ENCODE measurements at places on chromosomes 12 and 14.
A peak's percentile ranks its signal among the peaks of the same experiment; 100 is the strongest.

DNA sequence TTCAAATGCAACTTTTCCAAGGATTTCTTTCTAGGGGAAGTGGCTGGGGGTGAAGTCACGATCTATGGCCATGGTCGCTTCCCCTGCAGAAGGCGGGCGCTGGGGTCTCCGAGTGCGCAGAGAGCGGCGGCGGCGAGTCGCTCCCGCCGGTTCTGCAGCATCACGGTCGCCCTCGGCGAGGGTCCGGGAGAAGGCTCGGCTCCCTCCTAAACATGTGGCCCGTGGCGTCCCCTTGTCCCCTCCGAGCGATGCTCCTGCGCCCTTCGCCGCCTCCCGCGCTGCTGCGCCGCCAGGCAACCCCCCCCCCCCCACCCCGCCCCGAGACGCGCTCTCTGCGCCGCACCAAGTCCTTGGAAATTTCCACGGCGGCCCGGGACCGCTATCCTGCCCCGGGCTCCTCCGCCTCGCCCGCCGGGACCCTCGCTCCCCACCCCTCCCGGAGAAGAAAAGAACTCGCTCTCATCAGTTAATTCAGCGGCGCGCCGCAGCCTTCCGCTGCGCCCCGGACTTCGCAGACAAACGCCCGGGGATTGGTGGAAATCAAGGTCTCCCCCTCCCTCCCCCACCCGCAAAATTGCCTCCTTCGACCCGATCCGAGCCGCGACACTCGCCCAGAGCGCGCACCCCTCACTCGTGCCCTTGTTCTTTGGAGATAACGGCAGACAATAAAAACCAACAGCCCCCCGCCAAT lies at the start of gene ST8SIA1:
TSS of gene ST8SIA1 (minus strand) at position 298 of the 691 bp plus-strand sequence. CDS start 475 bp downstream, outside the sequence.
- peaks cover 51% of the 10 kb centered on the region for H3K4me1 ChIP-seq
- H3K4me3 ChIP-seq, result peak within 1 kb of the TSS; percentile 99
- peaks cover 16% of the 10 kb centered on the region for H3K36me3 ChIP-seq
- peaks cover 15% of the 10 kb centered on the region for H3K27me3 ChIP-seq
- DNase-seq, result peak; percentile 50

DNA sequence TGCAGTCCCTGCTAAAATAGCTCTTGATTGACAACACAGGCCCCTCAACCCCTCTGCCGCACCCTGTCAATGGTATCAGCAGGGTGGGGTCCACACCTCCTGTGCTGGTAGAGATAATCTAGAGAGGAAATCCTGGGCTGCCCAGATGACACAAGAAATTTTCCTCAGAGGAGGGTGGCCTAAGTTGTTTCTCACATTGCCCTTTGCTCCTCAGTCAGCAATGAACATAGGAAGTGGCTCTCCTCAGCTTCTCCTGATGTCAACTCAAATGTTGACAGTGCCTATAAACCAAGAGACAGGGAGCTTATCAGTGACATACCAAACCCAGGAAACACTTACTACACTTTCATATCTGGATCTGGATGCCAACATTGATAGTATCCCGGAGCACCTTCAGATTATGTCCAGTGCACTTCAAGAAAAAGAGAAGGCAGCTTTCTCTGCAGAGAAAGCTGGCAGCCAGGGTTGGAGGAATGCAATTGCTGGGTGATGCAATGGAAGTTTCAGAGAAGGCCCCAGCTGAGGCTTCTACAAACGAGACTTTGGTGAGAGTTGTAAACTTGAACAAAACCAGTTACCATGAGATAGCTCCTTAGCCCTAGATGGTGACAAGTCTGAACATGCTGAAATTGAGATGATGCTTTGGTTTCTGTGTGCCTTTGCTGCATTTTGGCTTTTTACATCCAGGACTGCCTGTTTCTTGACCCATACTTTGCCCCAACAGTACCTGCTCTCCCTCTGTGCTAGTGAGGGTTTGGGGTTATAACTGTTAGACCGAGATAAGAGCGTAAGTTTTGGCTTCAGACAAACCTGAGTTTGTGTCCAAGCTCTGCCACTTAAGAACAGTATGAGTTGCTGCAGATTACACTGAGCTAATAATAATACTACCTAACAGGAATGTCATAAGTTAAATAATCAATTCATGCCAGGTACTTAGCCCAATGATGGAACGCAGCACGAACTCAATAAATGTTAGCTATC lies 183.5 kb downstream of the NUAK1 start:
- no peaks in the 10 kb centered on the region for H3K36me3 ChIP-seq
- no peak for DNase-seq
- H3K27me3 ChIP-seq, result peaks cover 16% of the 10 kb centered on the region
- no peak overlapping the region for H3K4me3 ChIP-seq

DNA sequence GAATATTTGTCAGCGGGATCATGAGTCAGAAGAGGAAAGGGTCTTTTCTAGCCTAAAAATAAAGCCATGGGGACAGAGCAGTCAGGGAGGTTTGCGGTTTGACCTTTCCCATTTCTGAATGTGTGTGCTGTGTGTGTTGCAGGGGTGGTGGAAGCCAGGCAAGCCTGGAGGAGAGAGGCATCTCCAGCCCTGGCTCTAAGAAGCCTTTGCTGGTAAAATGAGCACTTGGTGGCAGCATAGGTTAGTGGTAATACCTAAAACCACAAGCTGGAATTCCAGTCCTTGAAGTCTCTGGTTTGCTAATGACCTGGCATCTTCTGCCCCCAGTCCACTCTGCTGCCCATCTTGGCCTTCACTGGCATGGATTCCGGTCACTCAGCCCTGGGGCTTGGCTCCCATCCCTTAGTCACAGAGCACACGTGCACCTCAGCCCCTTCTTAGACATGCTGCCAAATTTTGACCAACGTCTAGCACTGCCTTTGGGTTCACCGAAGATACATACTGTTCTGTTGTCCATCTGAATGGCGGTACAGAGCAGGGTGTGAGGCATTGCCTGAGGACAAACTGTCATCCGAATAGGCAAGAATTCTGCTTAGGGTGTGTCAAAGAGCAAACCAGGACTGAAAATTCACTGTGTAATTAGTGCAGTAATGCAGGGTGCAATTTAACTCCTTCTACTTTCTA lies 52.7 kb downstream of the KCNA5 start:
- H3K4me1 ChIP-seq, result no peaks in the 10 kb centered on the region
- peaks cover 68% of the 10 kb centered on the region for H3K27me3 ChIP-seq
- no peak overlapping the region for H3K27ac ChIP-seq
- H3K4me3 ChIP-seq, result no peak overlapping the region
- H3K36me3 ChIP-seq, result peaks cover 1% of the 10 kb centered on the region
- DNase-seq, result no peak

GRCh38 chr14:24425704-24426103 lies 3.8 kb downstream of the CBLN3 start:
- H3K27ac ChIP-seq, result peak overlapping the region; percentile 7
- no peak for DNase-seq
- H3K4me3 ChIP-seq, result no peak overlapping the region
- peaks cover 7% of the 10 kb centered on the region for H3K36me3 ChIP-seq
- peaks cover 15% of the 10 kb centered on the region for H3K4me1 ChIP-seq
- no peaks in the 10 kb centered on the region for H3K27me3 ChIP-seq

DNA sequence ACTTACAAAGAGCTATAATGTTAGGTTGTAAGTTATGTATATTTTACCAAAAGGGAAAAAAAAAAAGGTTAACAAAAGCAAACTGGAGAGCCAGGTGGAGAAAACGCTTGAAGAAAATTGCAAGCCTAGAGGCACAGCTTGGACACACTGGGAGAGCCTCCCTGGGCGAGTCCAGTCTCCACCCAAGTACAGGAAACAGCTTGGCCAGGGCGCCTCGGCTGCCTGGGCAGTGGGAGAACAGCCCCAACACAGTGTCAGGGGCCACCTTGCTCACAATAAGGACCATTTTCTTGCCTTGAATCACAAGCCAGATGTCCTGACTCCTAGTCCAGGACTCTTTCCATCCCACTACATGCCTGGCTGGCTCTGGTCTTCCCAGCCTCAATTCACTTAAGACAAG lies 33.3 kb downstream of the TTC7B start:
- peaks cover 2% of the 10 kb centered on the region for H3K36me3 ChIP-seq
- no peak for DNase-seq
- no peak overlapping the region for H3K27ac ChIP-seq
- H3K27me3 ChIP-seq, result no peaks in the 10 kb centered on the region

GRCh38 chr14:73741876-73742519 lies 27.8 kb upstream of the PNMA1 start:
- H3K4me3 ChIP-seq, result peak overlapping the region; percentile 90
- H3K27me3 ChIP-seq, result no peaks in the 10 kb centered on the region
- no peak for DNase-seq
- peaks cover 30% of the 10 kb centered on the region for H3K36me3 ChIP-seq
- H3K4me1 ChIP-seq, result peaks cover 69% of the 10 kb centered on the region

GRCh38 chr14:91021991-91022621 lies 38.3 kb downstream of the RPS6KA5 start:
- no peak for DNase-seq
- H3K4me1 ChIP-seq, result peaks cover 44% of the 10 kb centered on the region
- H3K36me3 ChIP-seq, result peaks cover 5% of the 10 kb centered on the region
- no peaks in the 10 kb centered on the region for H3K27me3 ChIP-seq
- H3K4me3 ChIP-seq, result peak overlapping the region; percentile 74

DNA sequence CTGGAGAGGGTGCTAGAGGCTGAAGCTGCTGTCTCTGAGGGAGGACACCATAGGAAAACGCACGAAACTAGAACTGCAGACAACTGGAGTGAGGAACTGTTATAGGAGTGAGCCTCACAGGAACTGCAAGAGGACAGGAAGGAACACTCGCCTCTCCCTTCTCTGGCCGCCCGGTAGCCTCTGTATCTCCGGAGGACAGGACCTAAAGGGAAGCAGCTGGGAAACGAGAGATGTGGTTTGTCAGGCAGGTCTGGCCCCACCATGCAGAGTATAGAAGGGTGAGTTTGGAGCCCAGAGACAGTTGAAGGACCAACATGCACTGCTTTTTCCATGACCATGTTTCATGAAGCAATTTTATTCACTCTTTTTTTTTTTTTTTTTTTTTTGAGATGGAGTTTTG lies 127.3 kb downstream of the EFCAB11 start:
- no peak overlapping the region for H3K4me3 ChIP-seq
- no peak overlapping the region for H3K27ac ChIP-seq
- H3K4me1 ChIP-seq, result no peaks in the 10 kb centered on the region

GRCh38 chr14:103526247-103526913 lies 2.6 kb upstream of the TRMT61A start:
- no peak for DNase-seq
- H3K36me3 ChIP-seq, result peaks cover 19% of the 10 kb centered on the region
- H3K4me1 ChIP-seq, result peaks cover 27% of the 10 kb centered on the region
- no peak overlapping the region for H3K4me3 ChIP-seq

DNA sequence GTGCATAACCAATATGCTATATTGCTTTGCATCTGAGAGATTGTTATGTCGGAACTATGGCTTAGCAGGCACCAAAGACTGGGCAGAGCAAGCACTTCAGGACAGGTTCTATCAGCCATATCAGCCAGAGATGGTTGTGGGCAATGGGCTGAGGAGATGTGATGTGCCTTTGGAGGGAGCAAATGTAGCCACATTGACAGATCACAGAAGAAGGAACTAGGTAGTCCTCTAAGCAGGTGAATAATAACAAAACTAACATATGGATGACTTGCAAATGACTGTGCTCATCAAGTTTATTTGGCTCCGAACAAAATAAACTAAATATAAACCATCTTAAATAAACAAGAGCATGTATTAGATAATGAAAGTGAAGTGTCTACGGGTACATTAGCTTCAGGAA lies 291.7 kb downstream of the RMST start:
- H3K4me1 ChIP-seq, result no peaks in the 10 kb centered on the region
- H3K4me3 ChIP-seq, result no peak overlapping the region
- no peaks in the 10 kb centered on the region for H3K27me3 ChIP-seq
- H3K36me3 ChIP-seq, result no peaks in the 10 kb centered on the region
- no peak overlapping the region for H3K27ac ChIP-seq

- no peaks in the 10 kb centered on the region for H3K36me3 ChIP-seq
- no peak for DNase-seq
These were observed 936.1 kb upstream of the FBXO33 start for GRCh38 chr14:40368314-40368713.

DNA sequence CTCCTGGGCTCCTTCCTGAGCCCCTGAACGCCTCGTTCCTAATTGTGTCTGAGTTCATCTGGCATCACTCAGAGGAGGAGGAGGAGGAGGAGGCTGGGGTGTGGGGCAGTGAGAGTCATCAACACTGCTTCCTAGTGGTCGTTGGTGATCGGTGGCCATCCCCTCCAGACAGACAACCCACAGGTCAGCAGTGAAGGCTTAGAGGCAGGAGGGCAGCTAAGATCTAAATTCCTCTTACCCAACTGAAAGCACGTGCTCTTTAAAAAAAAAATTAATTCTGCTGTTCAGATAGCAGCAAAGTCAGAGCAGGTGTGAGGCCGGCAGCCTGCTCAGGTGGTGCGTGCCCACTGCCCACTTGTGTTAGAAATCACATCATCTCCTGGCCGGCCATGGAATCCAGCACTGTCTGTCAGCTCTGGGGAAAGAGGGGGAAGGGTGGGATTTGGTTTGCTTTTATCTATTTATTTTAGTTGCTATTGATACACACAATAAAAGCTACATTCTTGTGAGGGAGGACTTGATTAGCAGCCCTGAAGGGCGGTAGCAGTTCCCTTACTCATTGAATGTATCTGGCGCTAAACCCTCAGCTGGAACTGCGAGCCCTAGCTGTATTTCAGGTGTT lies 46.6 kb downstream of the PPP2R5C start:
- H3K36me3 ChIP-seq, result peaks cover 34% of the 10 kb centered on the region
- no peak overlapping the region for H3K4me3 ChIP-seq
- DNase-seq, result no peak
- H3K4me1 ChIP-seq, result peaks cover 37% of the 10 kb centered on the region

GRCh38 chr14:105388110-105388951 lies 10.0 kb upstream of the TEX22 start:
- H3K36me3 ChIP-seq, result peaks cover 3% of the 10 kb centered on the region
- H3K4me1 ChIP-seq, result no peaks in the 10 kb centered on the region
- H3K4me3 ChIP-seq, result no peak overlapping the region
- no peaks in the 10 kb centered on the region for H3K27me3 ChIP-seq
